ENCODE measurements at places on chromosomes 1 and 21. TPM values are rescaled to one million over a fixed set of nuclear protein-coding genes. Genes with fewer than 3 reads are reported as not detected.

The WNT9A gene
- total RNA-seq: not detected

The KIRREL1 gene
- total RNA-seq: 0.05 TPM

The FAM167B gene
- 0.42 TPM for total RNA-seq

DNA sequence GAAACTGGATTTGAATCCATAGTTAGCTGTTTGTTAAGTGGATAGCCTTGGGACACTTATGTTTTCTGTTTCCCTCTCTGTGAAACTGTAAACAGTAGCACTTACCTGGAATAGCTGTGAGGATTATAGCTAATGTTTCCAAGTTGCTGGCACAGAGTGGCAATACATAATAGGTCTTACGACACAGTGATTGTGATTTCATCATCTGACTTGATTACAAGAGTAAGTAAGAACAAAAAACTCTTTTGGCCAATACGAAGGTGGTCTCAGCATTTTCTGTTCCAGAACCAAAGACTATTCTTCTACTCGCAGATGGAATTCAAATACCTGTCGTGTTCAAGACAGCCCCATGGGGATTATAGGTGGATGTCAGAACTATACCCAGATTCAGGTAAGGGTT lies 2.1 kb downstream of the C8B start:
- no peak for DNase-seq

- no peak for DNase-seq
Measured at GRCh38 chr1:224762046-224762445, 145.9 kb downstream of the CNIH3 start.

All from activated naive CD4-positive, alpha-beta T cell treated with anti-CD3 and anti-CD28 coated beads for 36 hours (primary cell).